ENCODE measurements at places on chromosomes 7 and 10.
A peak's percentile ranks its signal among the peaks of the same experiment; 100 is the strongest.

- DNase-seq = no peak
- no peaks in the 10 kb centered on the region for H3K27me3 ChIP-seq
- H3K27ac ChIP-seq = no peak overlapping the region
- H3K4me1 ChIP-seq = no peaks in the 10 kb centered on the region
- H3K36me3 ChIP-seq = no peaks in the 10 kb centered on the region
Measured at GRCh38 chr10:21995557-21995956, 8.0 kb downstream of the DNAJC1 start.

GRCh38 chr10:93121311-93121710, 47.6 kb downstream of the CYP26A1 start:
- H3K4me1 ChIP-seq = no peaks in the 10 kb centered on the region
- H3K27ac ChIP-seq = no peak overlapping the region
- DNase-seq = no peak
- no peak overlapping the region for H3K4me3 ChIP-seq
- H3K36me3 ChIP-seq = peaks cover 3% of the 10 kb centered on the region

DNA sequence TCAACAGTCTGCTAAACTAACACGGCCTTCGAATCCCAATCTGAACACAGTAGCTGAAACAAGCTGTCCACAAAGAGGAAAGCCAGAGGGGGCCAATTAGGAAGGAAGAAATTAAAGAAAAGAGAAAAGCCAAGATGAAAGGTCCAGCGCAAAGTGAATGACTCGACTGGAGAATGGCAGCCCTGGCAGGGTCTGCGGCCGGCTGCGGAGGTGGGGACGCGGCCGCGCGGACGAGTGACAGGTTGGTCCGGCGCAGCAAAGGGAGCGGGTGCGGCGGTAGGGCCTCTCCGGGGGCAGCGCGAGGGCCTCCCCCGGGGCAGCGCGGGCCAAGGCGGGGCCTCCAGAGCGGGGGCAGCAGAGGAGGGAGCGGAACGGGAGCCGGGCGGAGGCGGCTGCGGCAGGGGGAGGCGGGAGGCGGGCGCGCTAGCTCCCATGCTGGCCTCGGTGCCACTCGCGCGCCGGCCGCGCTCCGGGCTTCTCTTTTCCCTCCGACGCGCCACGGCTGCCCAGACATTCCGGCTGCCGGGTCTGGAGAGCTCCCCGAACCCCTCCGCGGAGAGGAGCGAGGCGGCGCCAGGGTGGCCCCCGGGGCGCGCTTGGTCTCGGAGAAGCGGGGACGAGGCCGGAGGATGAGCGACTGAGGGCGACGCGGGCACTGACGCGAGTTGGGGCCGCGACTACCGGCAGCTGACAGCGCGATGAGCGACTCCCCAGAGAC, at the start of gene VWC2:
TSS of gene VWC2 (plus strand) at position 421 of the 718 bp plus-strand sequence. CDS start 1,798 bp downstream, outside the sequence.
- peaks cover 72% of the 10 kb centered on the region for H3K27me3 ChIP-seq
- peaks cover 7% of the 10 kb centered on the region for H3K4me1 ChIP-seq
- peak within 1 kb of the TSS; percentile 79 for H3K4me3 ChIP-seq
- no peak within 1 kb of the TSS for H3K27ac ChIP-seq
- peak; percentile 63 for DNase-seq

DNA sequence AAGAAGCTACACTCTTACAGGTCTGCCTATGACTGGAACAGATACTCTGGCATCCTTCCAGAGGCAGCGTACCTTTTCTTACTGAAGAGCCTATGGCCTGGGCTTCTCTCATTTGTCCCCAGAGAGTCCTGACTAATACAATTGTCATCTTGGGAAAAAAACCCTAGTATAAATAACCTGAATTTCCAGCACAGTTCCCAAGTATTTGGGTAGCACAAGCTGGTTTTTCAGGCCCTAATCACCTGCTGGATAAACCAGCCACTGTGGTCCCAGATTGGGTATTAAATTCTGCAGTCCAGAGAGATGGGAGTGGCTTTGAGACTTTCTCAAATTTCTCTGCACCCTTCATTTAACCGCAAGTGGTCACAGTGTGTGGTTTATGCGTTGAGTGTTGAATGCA, 186.8 kb upstream of the NEBL start:
- H3K27me3 ChIP-seq = no peaks in the 10 kb centered on the region
- no peak overlapping the region for H3K4me3 ChIP-seq
- no peaks in the 10 kb centered on the region for H3K36me3 ChIP-seq
- DNase-seq = no peak
- no peaks in the 10 kb centered on the region for H3K4me1 ChIP-seq
- no peak overlapping the region for H3K27ac ChIP-seq

GRCh38 chr7:20980668-20981264, 194.1 kb upstream of the SP8 start:
- H3K27me3 ChIP-seq = no peaks in the 10 kb centered on the region
- H3K27ac ChIP-seq = no peak overlapping the region
- no peaks in the 10 kb centered on the region for H3K36me3 ChIP-seq
- no peaks in the 10 kb centered on the region for H3K4me1 ChIP-seq

DNA sequence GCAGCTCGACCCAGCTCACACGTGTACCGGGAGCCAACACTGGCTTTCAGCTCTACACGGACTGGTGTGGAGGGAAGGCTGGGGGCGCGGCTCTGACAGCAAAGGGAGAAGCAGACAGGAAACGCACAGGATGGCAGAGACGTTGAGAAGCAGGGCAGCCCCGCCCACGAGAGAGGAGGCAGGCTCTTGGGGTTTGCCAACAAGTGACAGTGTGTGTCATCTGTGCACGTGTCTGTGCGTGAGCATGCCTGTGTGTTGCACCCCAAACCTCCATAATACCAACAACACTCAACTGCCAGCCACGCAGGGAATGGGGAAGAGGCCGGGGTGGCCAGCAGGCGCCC, 64.4 kb upstream of the PDGFA start:
- H3K4me3 ChIP-seq = no peak overlapping the region
- no peaks in the 10 kb centered on the region for H3K4me1 ChIP-seq
- H3K27me3 ChIP-seq = no peaks in the 10 kb centered on the region
- H3K36me3 ChIP-seq = no peaks in the 10 kb centered on the region
- DNase-seq = no peak
- H3K27ac ChIP-seq = no peak overlapping the region

GRCh38 chr10:112565434-112566053, 118.5 kb downstream of the VTI1A start:
- peaks cover 20% of the 10 kb centered on the region for H3K4me1 ChIP-seq
- H3K4me3 ChIP-seq = no peak overlapping the region
- H3K36me3 ChIP-seq = no peaks in the 10 kb centered on the region
- H3K27ac ChIP-seq = no peak overlapping the region
- H3K27me3 ChIP-seq = no peaks in the 10 kb centered on the region
- peak; percentile 87 for DNase-seq

DNA sequence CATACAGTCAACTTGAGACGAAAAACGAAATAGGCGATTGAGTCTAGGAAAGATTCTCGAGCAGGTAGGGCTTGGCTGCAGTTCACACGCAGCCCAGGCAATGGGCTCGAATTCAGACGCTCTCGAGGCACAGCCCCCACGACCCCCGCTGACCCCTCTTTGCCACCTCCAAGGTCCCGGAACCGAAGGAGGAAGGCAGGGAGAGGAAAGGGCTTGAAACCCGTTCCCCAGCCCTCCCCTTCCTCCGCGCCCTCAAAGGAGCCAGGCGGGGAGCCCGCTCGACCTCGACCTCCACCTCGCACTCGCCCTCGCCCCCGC, 441 bp downstream of the CCDC186 start:
- H3K4me1 ChIP-seq = peaks cover 10% of the 10 kb centered on the region
- H3K27ac ChIP-seq = peak overlapping the region; percentile 96
- peaks cover 12% of the 10 kb centered on the region for H3K27me3 ChIP-seq

GRCh38 chr7:118918556-118918955, 694.1 kb downstream of the ANKRD7 start:
- no peaks in the 10 kb centered on the region for H3K27me3 ChIP-seq
- no peak overlapping the region for H3K27ac ChIP-seq
- H3K4me3 ChIP-seq = no peak overlapping the region
- no peaks in the 10 kb centered on the region for H3K36me3 ChIP-seq
- peak; percentile 28 for DNase-seq
- H3K4me1 ChIP-seq = no peaks in the 10 kb centered on the region

DNA sequence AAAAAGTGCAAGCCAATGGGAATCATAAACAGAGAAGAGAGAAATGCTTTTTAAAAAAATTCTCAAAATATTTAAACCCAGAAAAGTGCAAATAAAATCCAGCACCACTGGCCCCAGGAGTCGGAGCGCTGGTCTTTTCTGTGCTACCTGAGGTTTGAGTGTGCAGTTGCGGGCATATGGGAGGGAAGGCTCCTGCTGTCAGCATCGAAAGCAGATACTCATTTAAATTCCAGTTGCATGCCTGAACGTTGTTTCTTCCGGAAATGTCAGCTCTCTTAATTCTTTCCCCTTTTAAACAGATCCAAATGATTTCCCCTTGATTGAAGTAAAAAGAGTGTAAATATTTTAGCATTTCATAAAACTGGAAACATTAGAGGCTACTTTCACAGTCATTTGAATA, 240.5 kb upstream of the GPR26 start:
- H3K4me3 ChIP-seq = no peak overlapping the region
- H3K4me1 ChIP-seq = peaks cover 7% of the 10 kb centered on the region
- no peaks in the 10 kb centered on the region for H3K27me3 ChIP-seq
- no peak for DNase-seq
- H3K27ac ChIP-seq = no peak overlapping the region

DNA sequence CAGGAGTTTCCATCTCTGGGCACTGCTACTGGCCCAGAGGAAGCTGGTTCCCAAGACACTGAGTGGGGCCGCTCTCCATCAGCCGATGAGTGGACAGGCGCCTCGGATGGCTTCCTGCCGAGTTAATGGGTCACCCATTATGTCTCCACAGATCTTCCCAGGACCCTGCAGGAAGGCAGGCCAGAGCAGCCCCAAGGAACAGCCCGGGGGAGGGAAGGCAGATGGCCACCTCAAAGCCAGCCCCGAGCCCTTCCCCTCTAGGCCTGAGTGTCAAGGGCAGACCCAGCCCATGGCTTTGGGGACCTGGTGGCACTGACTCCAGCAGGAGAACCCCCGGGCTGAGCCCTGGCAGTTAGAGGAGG, 3.4 kb upstream of the LFNG start:
- H3K36me3 ChIP-seq = no peaks in the 10 kb centered on the region
- H3K4me1 ChIP-seq = peaks cover 24% of the 10 kb centered on the region
- peaks cover 28% of the 10 kb centered on the region for H3K27me3 ChIP-seq
- H3K4me3 ChIP-seq = no peak overlapping the region
- no peak overlapping the region for H3K27ac ChIP-seq

- H3K4me3 ChIP-seq = no peak overlapping the region
- H3K27me3 ChIP-seq = no peaks in the 10 kb centered on the region
- peak; percentile 27 for DNase-seq
Measured at GRCh38 chr7:25148772-25149575, 23.9 kb upstream of the CYCS start.

GRCh38 chr10:4083509-4084003, 298.5 kb upstream of the KLF6 start:
- no peaks in the 10 kb centered on the region for H3K36me3 ChIP-seq
- H3K27me3 ChIP-seq = no peaks in the 10 kb centered on the region
- no peak overlapping the region for H3K4me3 ChIP-seq
- H3K4me1 ChIP-seq = peaks cover 7% of the 10 kb centered on the region

DNA sequence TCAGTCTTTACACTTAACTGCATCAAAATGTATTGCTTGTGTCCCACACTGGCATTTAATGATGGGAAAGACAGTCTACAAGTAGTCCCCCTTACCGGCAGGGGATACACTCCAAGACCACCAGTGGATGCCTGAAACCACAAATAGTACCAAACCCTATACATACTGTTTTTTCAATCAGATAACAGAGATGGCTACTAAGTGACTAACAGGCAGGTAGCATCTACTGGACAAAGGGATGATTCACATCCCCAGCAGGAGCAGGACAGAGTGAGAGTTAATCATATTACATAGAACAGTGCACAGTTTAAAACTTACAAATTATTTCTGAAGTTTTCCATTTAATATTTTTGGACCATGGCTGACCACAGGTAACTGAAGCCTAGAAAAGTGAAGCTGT, 13.2 kb downstream of the TMEM243 start:
- H3K4me3 ChIP-seq = no peak overlapping the region
- H3K27me3 ChIP-seq = no peaks in the 10 kb centered on the region
- H3K27ac ChIP-seq = no peak overlapping the region
- H3K36me3 ChIP-seq = 0 out of 2 replicates have a peak, but pooled peaks cover 20% of the 10 kb centered on the region
- H3K4me1 ChIP-seq = 0 out of 2 replicates have a peak, but pooled peaks cover 1% of the 10 kb centered on the region

GRCh38 chr10:74898201-74898976, 72.0 kb downstream of the KAT6B start:
- H3K4me1 ChIP-seq = no peaks in the 10 kb centered on the region
- no peak overlapping the region for H3K27ac ChIP-seq
- no peaks in the 10 kb centered on the region for H3K36me3 ChIP-seq
- DNase-seq = no peak
- H3K4me3 ChIP-seq = no peak overlapping the region

- no peaks in the 10 kb centered on the region for H3K36me3 ChIP-seq
- H3K27me3 ChIP-seq = no peaks in the 10 kb centered on the region
- no peak for DNase-seq
- H3K27ac ChIP-seq = no peak overlapping the region
Measured at GRCh38 chr7:94250124-94250523, 144.6 kb upstream of the COL1A2 start.

DNA sequence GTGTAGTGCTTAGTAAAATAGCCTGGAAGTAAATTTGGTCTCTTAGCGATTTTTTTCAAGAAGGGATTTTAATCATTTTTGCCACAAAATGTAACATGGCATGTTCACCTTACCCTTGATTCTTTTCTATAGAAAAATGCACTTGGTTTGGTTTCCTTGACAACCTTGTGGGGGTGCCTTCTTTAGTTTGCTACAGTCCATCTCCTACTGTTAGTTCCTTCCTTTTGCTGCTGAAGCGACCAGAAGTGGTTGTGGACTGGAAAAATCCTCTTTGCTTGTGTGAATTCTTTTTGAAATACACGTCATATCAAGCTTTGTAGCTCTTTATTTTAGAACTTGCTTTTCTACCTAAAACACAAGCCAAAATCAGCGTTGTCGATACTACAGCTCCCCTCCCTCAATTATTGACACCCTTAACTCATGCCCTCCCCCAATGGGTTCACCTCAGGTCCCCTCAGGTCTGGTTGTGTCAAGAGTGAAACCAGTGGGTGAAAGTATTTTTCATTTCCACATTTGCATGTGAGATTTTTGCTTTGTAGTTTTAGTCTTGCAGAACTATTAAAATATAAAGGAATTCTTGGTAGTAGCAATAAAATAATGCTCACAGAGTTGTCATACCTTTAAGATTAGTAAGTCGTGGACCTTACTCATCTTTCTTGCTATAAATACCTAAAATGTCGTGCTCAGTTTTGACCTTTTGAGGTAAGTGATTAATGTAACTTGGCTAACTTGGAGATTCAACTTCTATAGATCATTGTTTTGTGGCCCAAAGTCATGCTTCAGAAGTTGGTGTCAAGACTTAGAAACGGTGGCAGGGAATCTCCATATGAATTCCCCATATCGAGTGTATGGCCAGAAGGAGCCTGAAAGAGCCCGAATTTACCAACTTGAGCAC, 1.5 kb downstream of the ACTR3B start:
- peak overlapping the region; percentile 86 for H3K4me3 ChIP-seq
- H3K36me3 ChIP-seq = no peaks in the 10 kb centered on the region
- H3K27me3 ChIP-seq = no peaks in the 10 kb centered on the region
- H3K27ac ChIP-seq = no peak overlapping the region

DNA sequence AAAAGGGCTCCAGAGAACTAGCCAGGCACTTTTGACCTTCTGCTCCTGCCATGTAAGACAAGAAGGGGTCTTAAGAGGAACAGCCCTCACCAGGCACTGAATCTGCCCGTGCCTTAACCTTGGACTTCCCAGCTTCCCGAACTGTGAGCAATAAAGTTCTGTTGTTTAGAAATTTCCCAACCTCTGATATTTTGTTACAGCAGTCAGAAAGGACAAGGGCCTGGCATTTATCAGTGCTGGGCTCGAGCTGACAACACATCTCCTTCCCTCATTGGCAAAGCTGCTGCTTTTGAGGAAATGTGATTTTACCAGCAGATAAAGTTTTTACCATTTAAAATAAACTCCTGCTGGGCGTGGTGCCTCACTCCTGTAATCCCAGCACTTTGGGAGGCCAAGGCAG, 103.5 kb downstream of the GPR26 start:
- no peaks in the 10 kb centered on the region for H3K4me1 ChIP-seq
- H3K4me3 ChIP-seq = no peak overlapping the region
- no peaks in the 10 kb centered on the region for H3K36me3 ChIP-seq
- no peak for DNase-seq

- H3K27me3 ChIP-seq = no peaks in the 10 kb centered on the region
- H3K36me3 ChIP-seq = no peaks in the 10 kb centered on the region
Measured at GRCh38 chr10:126917975-126918908, 13.0 kb downstream of the DOCK1 start.
